ENCODE measurements at places on chromosomes 16 and 17.

- DNase-seq = no peak
Measured at GRCh38 chr17:37182786-37183465, 192.9 kb upstream of the C17orf78 start.

- DNase-seq = peak; percentile 78
Measured at GRCh38 chr16:10039220-10040096, 142.8 kb downstream of the GRIN2A start.

- DNase-seq = peak; percentile 26
Measured at GRCh38 chr17:8069587-8069860, 18.0 kb downstream of the ALOX12B start.

- no peak for DNase-seq
Measured at GRCh38 chr16:58670177-58670576, 14.4 kb downstream of the SLC38A7 start.

DNA sequence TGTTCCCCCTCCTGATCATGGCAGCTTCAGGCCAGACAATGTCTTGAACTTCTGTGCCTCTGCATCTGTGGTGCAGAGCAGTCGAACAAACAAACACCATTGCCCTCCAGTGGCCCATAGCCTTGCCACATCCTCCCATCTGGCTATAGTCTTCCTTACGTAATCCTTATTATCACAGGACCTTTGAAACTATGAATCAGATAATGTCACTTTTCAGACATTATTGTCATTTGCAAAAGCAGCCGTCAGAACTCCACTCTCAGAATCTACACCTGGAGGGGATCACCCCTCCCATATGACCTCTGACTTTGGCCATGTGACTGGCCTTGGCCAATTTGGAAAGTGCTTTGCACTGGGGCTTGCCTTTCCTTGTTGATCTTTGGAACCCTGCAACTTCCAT, 387.3 kb downstream of the MAF start:
- DNase-seq = peak; percentile 57

GRCh38 chr17:59558953-59559352, 6.5 kb upstream of the DHX40 start:
- no peak for DNase-seq

DNA sequence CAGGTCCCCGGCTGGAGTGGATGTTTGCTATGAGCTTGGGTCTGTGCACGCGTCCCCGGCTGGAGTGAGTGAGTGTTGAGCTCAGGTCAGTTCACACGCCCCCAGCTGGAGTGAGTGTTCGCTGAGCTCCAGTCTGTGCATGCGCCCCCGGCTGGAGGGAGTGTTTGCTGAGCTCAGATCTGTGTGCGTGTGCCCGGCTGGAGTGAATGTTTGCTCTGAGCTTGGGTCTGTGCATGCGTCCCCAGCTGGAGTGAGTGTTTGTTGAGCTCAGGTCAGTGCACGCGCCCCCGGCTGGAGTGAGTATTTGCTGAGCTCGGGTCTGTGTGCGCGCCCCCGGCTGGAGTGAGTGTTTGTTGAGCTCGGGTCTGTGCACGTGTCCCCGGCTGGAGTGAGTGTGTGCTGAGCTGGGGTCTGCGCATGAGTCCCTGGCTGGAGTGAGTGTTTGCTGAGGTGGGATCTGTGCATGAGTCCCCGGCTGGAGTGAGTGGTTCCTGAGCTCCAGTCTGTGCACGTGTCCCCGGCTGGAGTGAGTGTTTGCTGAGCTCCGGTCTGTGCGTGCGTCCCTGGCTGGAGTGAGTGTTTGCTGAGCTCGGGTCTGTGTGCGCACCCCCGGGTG, 284.2 kb downstream of the SNX29 start:
- DNase-seq = no peak

DNA sequence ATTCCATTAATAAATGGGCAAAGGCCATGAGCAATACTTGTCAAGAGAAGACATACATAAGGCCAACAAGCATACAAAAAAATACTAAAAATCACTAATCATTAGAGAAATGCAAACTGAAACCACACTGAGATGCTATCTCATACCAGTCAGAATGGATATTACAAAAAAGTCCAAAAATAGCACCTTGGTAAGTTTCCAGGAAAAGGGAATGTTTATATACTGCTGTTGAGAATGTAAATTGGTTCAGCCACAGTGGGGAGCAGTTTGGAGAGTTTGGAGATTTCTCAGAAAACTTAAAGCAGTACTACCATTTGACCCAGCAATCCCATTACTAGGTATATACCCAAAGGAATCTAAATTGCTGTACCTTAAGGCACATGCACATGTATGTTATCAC, 467.7 kb downstream of the CDH11 start:
- no peak for DNase-seq

- no peak for DNase-seq
Measured at GRCh38 chr16:50340578-50340977, 28.2 kb downstream of the BRD7 start.

GRCh38 chr17:49873466-49873865, 25.6 kb upstream of the TAC4 start:
- peak; percentile 58 for DNase-seq

GRCh38 chr16:50311891-50312501, 45.6 kb downstream of the ADCY7 start:
- no peak for DNase-seq

DNA sequence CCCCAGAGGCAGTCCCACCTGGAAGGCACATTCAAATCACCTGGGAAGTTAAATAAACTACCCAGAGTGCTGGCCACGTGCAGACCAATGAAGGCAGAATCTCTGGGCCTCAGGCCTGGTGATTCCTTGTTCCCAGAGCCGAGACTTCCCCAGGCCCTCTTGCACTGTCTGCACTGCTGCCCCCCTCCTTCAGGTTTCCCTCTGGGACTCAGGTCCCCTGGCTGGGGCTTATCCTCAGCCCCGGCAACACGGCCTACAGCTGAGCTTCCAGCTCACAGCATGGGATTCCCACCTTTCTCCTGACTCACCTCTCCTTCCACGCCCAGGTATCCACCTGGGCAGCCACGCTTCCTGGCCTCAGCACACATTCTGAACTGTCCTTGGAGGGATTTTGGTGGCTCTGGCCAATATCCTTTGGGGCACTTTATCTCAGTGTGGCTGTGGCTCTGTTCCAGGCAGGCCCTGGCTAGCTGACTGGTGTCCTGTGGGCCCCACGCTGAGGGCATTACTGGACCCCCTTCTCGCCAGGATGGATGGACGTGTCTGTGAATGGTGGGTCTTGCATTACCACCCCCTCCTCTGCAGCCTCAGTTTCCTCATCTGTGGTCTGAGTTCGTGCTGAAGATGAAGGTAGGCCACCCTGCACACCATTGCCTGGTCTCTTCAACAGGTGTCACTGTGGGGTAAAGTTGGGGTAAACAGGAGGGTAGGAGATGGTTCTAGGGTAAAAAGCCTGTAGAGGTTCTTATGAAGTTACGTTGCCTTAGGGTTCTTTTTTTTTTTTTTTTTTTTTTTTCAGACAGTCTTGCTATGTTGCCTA, 165.7 kb downstream of the IRF8 start:
- no peak for DNase-seq

GRCh38 chr16:4347010-4347409, 4.1 kb downstream of the PAM16 start:
- DNase-seq = no peak

DNA sequence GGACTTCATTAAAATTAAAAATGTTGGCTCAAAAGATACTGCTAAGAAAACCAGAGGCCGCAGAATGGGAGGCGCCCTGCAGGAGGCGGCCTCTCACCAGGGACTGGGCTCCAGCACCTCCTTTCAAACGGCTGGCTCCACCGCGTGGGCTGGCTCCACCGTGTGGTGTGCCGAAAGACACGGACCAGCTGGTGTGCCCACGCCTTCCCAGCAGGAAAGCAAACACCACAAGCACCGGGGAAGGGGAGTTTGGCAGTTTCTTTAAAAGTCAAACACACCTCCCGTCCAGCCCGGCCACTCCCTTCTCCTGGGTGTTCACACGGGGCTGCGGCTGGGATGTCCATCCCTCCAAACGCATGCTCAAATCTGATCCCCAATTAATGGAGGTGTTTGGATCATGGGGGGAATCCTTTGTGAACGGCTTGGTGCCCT, 13.9 kb downstream of the HAGH start:
- DNase-seq = peak; percentile 83

Data from NCI-H524 (cell line).